ENCODE measurements at places on chromosomes 1 and 21. TPM values are rescaled to one million over a fixed set of nuclear protein-coding genes. Genes with fewer than 3 reads are reported as not detected.

The PCBP3 gene
- total RNA-seq = 0.91 TPM

The NES gene
- total RNA-seq = not detected

The DCDC2B gene
- not detected for total RNA-seq

DNA sequence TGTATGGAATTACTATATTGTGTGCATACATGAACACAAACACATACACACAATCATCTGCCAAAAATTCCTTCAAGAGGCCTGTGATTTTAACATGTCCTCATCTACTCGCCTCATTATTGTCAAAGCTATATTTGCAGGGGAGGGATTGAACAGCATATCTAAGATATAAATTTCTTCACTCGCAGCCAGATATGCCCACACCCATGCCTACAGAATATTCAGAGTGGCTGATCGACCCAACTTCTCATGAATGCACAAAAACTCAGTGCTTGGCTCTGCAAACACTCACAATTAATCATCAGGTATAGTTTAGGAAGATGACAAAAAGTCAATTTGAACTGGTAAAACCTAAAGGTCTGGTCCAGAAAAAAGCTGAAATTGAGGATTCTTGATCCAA is 25.1 kb upstream of the CCN1 start:
- no peak for DNase-seq

DNA sequence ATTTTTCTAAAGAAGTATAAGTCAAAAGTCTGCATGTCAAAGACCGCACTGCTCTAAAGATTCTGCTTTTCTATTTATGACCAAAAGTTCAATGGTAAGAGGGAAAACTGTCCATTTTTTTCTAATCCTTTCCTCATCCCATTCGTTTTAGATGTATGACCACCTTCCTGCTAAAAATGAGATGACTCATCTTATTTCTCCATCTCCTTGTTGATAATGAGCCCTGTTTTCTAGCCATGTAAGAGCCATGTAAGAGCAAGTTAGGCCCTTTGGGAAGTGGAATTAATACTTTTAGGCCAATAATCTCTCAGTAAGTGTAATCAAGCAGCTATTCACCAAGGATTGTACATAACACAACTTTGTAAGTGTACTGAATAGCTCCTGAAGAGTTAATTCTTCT is 475.6 kb upstream of the B3GALT2 start:
- no peak for DNase-seq

DNA sequence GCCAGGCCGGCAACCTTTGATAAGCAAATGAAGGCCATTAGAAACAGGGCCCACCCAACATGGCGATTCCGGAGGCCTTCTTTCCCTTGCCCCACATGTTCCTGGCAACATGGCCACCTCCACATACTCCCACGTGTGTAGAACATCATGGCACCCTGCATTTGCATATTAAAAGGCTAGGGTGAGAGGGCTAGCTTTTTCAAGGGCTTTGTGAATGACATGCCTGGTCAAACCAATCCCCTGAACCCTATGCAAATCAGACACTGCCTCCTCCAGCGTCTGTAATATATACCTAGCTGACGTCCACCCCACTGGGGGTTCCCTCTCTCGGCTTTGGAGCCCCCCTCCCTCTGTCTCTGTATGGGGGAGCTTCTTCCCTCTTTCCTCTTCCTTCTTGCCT is 1.6 kb downstream of the ADCY10 start:
- DNase-seq = no peak

DNA sequence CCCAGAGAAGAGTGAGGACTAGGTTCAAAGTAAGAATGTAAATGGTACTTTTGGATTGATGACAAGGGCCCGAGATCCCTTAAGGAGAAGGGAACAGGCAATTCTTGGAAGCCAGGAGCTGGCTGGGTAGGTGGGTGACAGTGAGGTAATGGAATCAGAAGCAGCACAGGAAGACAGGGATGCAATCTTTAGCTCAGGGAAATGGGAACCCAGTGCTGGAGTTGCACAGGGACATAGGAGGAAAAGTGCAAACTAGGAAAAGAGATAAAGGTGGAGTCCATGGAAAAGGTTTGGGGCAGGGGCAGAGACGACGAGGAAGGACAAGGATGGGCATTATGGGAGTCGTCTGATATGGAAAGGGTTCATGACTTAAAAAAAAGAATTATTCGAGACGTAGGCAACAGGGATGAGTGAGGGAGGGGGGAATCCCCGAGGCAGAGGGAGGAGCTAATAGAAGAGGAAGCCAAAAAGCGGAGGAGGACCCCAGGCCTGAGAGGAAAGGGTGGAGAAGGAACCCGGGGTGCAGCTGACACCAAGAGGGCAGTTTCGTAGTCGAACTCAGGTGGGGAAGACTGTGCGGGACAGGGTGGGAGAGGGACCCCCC is 495 bp downstream of the PI4KB start:
- DNase-seq = peak; percentile 42

DNA sequence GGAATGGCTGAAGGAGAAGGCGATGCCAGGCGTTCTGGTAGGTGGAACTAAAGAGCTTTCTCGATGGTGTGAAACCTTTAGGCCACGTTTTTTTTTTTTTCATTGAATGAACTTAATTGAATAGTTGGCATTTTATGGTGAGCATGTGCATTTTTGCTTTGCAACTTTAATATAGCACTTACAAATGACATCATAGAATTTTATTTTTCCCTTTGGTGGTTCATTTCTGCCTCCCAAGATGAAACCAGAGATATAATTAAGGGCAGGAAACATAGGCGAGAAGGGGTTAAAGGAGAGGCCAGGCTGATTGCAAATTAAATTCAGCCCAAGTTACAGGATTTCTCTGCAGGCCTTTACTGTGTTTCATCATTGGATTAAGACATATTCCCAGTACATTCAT is 85.5 kb upstream of the L1TD1 start:
- DNase-seq = no peak

DNA sequence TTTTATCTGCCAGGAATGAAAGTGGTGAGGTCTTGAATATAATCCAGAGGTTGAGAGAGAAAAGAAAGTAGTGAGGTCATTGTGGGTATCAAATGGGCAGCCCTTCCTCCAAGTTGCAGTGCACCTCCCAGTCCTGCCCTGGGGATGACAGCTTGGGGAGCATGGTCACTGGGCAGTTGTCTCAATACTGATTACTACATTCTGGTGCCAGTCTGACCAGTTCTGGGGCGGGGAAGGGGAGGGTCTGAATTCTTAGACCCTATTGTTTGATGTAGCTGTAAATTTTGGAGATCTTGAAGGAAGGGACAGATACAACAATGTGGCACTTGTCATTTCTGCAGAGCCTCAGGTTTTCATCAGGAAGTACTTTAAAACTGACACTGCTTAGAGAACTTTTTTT is 11.2 kb downstream of the SLFNL1 start:
- no peak for DNase-seq

DNA sequence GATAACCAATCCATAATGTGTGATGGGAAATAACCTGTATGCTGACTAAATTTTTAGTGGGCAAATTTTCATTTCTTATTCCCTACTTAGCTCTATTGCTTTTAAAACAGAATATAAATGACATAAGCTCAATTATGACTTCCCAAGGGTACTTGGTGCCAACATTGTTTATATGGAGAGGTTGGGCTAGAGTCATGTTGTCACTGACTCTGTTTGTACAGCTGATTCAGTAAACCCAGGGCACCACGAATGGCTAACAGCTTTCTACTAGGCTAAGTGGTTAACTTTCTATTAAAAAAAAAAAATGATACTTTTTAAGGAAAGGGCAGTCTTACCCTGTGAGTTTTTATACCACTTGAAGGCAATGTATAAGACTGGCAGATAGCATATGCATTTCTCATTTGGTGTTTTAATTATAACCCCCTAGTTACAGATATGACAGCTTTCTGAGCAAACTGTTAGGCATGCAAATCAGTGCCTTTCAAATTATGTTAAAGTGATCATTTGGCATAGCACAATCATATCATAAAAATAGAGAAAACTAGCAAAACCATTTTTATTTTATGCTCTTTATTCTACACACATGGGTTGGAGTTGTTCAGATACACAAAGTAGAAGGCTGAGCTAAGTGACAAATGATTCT is 147.1 kb downstream of the DNM3 start:
- DNase-seq = no peak

- no peak for DNase-seq
Observed at GRCh38 chr1:173937062-173937461, 19.9 kb upstream of the SERPINC1 start.

DNA sequence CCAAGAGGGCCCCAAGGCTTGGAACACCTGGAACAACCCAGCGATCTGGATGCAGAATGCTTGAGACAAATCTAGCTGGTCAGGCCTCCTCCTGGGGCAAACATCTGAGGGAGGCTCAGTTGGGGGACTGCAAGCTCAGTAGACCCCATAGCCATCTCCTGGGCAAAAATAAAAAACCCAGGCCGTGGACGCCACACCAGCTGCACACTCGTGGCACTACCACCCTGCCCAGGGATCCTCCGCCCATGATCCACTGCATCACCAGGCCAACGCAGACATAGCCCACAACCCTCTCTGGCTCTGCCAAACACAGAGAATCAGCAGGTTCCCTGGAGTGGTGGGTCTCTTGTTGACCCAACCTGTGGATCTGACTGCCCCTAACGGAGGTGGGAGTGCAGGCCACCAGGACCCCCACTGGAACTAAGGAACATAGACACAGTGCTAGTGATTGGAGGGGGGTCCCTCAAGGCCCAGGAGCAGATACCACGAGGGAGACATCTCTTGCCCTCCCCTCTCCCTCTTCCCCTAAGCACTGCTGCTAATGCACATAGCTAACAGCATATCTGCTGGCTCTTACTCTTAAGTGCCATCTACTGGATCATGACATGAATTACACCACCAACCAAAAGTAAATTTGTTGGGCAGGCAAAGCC is 147.2 kb downstream of the CHD1L start:
- no peak for DNase-seq

- no peak for DNase-seq
Observed at GRCh38 chr1:67189953-67190352, 23.7 kb downstream of the IL23R start.

DNA sequence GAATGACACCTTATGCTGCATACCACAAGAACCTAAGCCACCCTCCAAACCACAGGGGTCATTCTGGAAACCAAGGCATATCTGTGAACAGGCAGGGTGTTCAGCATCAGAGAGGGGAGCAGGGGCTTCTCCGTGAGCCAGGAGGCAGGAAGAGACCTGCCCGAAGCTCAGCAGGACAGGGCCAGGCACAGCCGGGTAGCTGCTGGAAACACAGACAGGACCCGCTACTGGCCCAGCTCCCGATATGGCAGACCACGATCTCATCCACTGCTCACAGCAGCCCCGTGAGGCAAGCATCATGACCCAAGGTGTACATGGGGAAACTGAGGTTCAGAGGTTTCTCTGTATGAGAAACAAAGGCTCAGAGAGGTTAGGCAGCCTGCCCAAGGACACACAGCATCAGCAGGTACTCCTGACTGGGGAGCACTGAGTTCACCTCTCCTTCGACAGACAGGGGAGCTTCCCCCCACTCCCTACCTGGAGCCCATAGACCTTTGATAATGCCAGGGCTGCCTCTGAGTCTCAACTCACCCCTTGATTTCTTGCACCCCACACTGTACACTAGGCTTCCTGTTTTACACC is 317.7 kb downstream of the MATN1 start:
- no peak for DNase-seq

DNA sequence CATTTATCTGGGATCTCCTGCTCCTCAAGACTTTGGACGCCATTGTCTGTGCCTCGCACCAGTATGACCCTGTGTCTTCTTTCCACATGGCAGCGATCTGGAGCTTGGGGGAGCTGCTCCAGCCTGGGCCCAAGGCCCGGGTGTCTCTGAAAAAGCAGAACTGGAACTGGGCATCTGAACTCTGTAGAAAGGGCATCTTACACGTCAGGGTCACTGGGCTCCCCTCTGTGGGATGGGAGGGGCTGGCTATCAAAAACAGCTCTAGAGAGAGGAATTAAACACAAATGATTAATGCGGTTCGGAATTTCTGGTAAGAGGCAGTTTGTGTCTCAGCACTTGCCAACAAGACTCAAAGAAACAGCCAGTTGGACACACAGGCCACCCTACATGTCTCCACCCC is 16.1 kb downstream of the FCRL1 start:
- no peak for DNase-seq

GRCh38 chr1:35854989-35855700 is 27.9 kb upstream of the AGO1 start:
- DNase-seq = no peak

DNA sequence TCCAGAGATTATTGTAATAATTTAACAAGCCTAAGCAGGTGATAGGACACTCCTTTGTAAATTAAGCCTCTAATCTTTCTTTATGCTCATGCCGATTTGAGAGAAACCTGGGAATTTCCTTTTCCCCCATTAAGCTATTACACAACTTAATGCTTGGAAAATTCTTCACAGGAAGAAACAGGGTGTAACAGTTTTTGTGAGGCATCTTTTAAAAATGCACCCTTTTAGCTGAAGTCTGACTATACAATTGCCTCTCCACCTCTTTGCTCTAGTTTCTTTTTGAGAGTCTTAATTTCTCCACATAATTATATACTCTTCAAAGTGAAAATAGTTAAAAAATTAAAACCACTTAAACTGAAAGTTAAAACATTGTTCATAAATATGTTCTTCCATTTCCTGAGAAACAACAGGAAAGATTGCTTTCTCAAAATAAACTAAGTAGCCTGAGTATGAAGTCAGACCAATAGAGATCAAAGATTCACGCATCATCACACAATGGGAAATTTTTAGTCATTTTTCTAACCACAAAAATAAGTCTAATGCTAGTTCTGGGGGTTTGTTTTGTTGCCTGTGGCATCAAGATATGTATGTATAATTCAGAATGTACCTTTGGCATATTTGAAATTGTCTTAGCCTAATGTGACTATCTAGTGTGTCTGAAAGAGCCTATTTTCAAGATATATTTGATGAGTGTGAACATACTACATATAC is 34.7 kb downstream of the LRRC8D start:
- no peak for DNase-seq

GRCh38 chr1:24301785-24302175 is 17.4 kb upstream of the GRHL3 start:
- no peak for DNase-seq

DNA sequence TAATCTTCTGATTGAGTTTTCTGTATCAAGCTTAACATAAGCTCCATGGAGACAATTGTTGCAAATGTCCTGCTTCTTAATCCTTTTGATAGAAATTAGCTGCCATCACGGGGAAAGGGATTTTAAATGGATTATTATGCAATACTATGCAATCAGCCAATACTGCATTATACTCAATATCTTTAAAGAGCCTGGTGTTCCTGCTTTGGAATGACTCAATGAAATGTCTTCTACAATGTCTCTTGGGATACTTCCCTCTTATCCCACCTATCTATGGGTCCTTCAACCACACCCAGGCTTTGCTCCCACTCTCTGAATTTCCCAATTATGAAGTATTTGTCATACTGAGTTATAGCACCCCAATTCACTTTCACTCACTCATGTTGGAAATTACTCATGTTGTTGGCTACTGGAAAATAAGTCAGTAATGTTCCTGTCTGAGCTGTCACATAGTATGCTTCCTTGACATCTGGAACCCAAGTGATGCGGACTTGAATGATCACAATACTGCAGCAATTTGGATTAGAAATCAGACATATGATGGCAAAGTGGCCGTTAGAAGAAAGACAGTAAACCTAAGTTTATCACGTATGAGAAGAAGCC is 85.0 kb downstream of the TPR start:
- no peak for DNase-seq

DNA sequence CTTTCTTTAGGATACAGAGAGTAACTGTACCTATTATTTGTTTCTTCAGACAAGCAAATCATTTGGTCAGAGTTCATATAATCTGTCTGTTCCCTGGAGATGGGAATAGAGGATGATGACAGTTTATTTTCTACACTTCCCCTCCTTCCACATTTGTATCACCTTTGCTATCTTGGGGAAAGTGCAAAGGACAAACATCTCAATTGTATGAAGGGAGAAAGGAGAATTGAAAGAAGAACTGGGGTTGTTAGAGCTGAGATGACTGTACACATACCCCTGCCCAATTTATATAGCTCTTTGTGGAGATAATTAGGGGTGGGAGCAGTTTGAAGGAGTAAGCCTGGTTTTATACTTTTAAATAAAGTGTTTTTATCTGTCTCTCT is 14.0 kb downstream of the POLR3GL start:
- no peak for DNase-seq

Measured in T-helper 17 cell (primary cell).